Nucleus accumbens (tissue), 56 donors: ENCODE measurements at places on chromosomes 6 and 20.

DNA sequence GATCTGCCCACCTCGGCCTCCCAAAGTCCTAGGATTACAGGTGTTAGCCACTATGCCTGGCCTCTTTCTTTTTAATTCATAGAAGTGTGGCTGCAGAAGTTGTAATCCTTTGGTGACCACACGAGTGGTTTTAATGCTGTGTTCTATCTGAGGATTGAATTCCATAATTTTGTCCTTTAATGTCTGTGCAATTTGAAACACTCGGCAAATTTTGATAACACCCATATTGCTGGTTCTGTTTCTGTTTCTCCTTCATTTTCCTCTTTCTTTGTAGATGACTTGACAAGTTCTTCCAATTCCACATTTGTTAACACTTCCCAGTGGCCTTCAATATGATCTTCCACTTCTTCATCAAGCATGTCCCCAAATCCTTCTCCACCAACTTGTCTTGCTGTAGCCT is 2.8 kb upstream of the CHMP4B start:
- no peak for DNase-seq

DNA sequence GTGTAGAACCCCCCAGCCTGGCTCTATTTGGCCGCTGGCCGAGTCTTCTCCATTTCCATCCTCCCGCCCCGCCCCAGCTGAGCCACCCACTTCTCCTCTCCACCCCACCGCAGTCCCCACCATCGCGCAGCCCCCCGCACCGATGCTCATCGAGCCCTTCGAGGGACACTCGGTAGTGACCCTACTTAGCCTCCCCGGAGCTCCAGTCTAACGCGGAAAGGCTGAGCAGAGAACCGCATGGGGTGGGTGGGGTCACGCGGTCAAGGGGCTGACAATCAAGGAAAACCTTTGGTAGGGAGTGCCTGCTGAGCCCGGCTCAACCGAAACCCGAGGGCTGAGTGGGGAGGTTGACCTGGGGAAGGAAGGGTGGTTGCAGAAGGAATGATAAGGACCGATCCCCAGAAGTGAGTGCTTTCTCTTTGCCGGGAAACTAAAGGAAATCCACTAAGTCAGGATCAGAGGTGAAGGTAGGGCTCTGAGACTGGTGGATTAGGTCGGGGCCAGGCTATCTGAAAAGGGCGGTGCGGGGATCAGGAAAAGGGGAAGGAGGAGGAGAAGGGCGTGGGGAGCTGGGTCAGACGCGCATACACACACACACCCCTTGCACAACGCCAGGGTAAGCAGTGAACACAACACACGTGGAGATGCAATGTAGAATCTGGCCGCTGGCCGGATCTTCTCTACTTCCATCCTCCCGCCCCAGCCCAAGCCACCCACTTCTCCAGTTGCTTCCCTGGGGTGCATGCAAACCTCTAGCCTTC is 49.8 kb downstream of the CPXM1 start:
- DNase-seq: no peak

DNA sequence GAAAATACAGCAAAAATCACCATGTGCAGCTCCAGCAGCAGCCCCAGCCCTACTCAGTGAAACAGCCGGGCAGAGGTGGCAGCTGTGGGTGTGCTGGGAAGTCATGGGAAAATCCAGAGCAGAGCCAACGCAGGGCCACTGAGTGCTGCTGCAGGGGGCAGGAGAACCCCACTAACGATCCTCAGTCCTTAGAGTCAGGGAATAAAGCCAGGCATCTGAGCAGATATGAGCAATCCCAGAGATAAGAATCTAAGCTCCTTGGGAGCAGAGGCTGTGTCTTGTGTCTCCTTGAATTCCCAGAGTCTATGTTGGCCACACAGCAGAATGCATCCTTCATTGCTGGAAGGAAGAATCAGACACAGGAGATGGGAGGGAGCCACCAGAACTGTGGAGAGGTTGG is 493.1 kb upstream of the MAP3K7 start:
- DNase-seq: no peak

DNA sequence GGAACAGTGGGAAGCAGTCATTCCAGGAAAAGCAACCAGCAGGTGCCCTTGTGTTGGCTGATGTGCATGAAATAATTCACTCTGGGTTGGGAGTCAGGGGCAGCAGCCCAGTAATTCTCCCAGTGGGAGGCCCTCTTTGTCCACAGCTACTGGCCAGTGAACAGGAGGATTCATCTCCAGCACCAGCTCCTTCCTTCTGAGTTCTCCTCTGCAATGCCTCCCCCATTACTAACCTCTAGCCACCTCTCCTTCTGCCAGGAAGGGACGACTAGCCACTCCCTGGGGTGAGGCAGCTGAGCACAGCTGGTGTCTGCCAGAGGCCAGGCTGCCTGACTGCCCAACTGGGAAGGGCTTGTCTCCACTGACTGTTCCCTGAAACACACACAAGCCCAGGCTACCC is 12.5 kb upstream of the R3HDML start:
- DNase-seq: no peak

DNA sequence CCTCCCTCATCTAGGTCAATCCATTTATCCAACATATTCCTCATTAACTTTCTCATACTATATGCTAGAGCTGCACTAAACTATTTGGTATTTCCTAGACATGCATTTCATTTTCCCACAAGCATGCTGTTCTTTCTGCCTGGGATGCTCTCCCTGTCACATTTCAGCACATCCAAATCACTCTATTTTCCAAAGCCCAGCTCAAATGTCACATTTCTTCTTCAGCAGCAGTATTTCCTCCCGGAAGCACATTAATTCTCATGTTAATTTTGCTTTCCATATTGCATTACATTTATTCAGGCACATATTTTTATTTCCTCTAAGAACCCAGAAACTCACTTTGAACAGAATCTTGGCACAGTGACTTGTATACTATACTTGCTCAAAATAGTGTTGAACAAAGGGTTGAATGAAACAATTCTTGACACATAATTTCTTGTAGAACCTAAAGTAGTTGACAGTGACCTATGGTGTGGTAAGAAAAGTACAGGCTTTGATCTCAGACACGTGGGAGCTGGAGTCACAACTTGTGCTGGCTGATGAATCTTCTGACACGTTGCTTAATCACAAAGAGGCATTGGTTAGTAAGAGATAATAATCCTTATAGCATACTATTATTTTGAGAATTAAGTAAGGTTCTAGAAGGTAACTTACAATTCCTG is 30.8 kb upstream of the CD2AP start:
- DNase-seq: no peak

GRCh38 chr6:7827142-7827541 is 83.4 kb downstream of the TXNDC5 start:
- DNase-seq: no peak

- no peak for DNase-seq
Observed at GRCh38 chr6:153568628-153569027, 437.5 kb upstream of the RGS17 start.

GRCh38 chr6:84486526-84486925 is 259.1 kb upstream of the CEP162 start:
- no peak for DNase-seq

DNA sequence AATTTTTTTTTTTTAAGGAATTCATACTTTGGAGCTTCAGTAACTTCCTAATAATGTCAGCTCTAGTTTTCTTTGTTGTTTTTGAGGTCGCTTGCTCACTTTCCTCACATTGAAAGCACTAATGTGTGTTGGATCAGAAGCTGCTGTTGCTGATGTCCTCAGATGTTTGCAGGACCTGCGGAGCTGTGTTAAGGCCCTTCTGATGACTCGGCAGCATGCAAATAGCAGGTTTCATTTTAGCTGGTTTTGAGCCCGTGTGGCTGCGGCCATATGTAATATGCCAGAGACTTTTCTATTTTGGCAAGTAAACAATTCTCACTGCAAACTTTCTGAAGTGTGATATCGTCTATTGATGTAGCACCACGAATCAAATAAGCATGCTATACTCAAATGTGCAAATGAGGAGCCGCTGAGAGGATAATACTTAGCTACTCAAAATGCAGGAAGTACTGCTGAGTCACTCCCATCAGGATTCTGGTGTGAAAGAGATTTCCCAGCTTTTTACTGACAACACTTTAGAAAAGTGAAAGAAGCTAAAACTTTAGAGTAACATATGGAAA is 187.8 kb downstream of the SASH1 start:
- DNase-seq: peak; percentile 42

DNA sequence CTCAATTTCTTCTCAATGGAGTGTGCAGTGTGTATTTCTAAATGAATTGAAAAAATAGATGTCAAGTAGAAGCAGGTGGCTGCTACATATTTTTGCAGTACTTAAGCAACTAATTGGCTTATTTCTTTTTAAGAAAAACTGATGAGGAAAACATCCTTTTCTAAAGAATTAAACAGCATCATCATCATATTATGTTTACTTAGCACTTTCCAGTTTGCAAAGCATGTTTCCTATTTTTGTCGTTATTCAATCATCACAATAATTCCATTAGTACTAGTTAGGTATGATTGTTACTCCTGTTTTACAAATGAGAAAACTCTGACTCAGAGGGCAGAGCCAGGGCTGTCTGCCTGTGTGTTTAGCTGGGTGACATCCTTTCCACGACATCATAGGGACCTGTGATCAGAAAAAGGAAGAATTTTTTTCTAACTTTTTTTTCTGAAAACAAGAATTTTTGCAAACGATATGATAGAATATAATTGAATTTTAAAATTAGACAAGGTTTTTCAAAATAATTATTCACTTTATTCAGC is 22.7 kb upstream of the BMP6 start:
- no peak for DNase-seq

DNA sequence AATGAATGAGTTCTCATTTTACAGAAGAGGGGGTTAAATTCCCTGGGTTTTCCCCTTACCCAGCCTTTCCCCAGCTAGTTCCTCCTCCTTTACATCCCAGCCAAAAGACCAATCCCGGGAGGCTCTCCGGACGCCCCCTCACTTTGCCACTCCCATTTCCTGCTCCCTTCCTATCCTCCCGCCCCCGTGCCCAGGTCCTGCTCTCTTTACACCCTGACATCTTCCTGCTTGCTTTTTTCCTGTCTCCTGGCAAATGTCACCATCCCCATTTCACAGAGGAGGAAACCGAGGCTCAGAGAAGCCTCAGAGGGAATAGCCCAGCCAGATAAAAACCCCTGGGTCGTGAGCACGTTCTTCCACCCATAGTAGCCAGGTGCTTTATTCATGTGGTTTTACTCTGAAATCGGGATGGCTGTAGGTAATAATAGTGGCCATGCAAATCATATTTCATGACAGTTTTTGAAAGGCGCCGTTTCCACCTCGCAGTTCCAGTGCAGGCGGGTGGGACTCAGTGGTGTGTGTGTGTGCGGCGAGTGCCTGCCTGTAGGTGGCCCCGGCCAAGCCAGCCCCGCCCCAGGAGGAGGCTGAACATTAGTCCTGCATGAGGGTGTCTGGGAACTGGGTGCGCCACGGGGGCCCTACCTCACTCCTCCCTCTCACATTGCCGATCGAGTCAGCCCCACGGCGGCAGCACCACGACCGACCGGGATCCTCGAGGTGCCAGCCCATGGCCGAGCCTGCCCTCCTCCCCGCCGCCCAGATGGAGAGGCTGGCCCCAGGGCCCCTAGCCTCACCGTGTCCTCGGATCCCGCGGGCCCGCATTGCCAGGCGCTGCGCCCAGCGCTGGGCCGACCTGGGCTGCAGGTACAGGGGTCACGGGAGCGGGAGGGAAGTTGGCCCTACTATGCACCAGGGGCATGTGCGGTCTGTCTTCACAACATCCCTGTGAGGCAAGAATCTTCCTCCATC is at the start of gene ARHGAP40:
Gene ARHGAP40, plus strand, starts transcription at position 594 of the 969 bp plus-strand sequence.
- DNase-seq: no peak

- no peak for DNase-seq
Observed at GRCh38 chr20:47678536-47678935, 106.7 kb downstream of the SULF2 start.

GRCh38 chr6:125834348-125834747 is 43.6 kb downstream of the NCOA7 start:
- DNase-seq: no peak

DNA sequence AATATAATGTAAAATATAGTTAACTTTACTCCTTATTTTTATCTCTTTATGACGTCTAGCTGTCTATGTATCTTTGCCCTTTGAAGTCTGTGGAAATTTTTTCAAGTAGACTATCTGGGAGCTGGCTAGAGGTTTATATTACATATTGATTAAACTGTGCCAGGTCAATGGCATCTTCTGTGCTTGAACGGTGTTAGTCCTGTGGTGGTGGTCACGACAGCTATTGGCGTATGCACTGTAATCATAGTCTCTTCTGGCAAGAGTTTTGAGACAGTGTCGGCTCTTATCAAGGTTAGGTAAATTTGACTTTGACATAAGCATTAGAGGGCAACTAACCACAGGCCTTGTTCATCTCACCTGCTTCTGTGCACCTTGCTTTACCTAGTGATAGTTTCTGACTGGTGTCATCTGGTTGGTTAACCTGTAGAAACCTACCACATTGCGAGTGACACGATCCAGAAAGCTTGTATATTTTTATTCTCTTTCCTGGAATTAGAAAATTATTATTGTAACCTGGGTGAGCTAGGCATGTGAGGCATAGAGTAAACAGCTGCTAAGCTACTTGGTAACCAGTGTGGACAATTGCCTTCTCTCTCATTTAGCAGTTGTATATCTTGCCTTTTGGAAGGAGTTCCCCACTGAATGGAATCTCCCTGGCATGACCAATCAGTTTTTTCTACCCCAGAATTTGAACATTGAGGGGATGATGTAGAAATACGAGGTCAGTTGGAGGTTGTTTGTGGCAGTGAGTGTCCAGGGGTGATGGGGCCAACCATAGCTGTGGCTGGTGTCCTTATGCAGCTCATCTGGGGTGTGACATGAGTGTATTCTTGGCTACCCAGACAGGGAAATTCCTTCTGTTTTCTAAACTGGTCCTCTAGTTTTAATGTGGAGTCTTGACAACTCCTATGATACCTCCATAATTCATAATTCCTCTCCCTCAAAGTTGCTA is 45.9 kb downstream of the SH3BGRL2 start:
- DNase-seq: no peak

DNA sequence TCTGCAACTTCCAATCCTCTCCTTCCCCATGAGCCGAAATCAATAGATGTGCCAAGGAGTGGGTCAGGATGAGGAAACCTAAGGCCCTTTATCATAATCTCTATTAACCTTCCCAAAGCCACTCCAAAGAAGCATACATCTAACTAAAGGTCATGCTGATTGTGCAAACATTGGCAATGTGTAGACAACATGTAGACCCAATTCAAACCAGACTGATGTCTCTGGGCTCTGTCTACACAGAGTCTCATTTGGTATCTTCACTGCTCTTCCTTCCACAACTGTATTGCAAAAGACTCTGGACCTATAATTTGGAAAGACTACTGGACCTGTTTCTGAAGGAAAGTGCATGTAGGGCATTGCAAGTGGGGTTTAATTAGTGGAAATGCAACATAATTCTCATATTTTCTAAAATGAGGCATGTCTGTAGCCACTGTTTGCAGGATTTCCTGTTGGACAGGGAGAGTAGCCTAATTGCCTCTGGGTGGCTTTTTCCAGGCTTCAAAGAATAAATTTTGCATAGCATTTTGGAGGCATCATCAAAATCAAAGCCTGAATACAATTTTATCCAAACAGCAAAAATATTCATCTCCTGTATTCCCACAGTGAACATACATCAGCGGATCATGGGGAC is 35.0 kb upstream of the MLIP start:
- DNase-seq: no peak
